Activated CD4-positive, alpha-beta T cell treated with anti-CD3 and anti-CD28 coated beads for 4 hours (primary cell): ENCODE measurements at places on chromosomes 5 and 9.

DNA sequence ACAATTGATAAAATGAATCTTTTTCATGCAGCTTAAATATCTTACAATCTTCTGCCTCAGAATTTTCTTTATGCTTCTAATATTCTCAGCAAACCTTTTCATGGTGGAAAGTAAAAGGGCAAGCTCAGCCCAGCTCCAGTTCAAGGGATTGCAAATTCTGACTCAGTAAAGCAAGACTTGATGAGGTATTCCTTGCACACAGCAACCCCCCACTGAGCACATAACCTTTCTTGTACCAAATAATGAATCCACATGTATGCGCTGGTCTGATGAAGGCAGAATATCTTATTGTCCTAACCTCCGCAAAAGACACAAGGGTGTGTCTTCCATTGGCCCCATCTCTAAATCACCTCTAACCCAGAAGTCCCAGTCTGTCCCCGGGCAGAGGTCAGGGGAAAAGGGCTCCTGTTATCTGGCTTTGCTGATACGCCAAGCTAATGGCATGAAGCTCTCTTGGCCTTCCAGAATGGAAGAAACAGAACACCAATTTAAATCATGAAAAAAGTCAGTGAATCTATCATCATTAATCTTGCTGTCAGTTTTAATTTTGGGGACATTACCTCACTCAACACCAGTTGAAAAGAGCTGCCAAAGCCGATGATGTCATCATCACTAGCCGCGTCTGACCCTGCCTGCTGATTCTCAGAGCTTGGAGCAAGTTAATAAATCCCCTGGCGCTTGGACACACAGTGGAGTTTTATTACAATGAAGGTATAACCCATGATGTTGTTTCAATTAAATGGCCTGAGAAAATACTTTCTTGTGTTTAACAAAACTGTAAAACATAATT lies 592.5 kb upstream of the CLINT1 start:
- no peak for DNase-seq

DNA sequence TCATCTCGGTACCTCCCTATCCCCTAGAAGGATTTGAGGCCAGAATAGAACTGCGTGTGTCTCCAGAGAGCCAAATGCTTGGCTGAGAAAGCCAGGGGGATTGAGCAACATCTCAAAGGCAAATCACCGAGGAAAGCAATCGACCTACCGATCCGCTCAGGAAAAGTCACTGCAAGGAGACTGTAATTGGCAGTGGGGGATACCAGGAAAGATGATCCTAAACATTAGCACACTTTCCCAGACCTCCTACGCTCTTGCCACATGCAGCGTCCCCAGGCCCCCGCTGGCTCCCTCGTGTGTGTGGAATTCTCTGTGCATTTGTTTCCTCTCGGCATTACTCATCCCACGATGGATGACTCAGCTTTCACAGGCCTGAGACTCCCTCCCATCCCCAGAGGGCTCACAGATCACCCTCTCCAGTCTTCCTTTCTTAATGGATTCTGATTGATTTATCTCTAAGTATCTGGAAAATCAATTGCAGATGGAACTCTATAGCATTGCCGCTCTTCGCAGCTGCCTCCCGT lies 82.2 kb upstream of the ICE1 start:
- no peak for DNase-seq

GRCh38 chr5:82821846-82822633 lies 255.2 kb downstream of the TMEM167A start:
- DNase-seq: no peak

DNA sequence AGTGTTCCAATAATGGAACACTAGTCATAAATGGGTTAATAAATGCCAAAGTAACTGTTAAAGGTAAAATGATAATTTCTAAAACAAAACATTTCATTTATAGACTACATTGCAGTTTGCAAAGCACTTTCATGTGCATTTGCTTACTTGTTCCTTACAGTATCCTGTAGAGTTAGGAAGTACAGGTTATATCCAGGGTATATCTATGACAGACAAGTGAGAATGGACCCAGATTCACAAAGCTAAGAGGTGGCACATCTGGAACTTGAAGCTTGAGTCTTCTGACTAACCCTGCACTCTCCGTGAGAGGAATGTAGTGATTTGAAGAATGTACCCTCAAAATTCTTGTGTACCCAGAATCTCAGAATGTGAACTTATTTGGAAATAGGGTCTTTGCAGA lies 121.4 kb downstream of the FER start:
- DNase-seq: no peak

- DNase-seq: no peak
Observed at GRCh38 chr9:110592044-110592830, 12.7 kb upstream of the SVEP1 start.

- DNase-seq: no peak
Observed at GRCh38 chr5:135873831-135874230, 21.8 kb downstream of the IL9 start.

GRCh38 chr9:69193685-69194032 lies 19.6 kb downstream of the TJP2 start:
- no peak for DNase-seq

DNA sequence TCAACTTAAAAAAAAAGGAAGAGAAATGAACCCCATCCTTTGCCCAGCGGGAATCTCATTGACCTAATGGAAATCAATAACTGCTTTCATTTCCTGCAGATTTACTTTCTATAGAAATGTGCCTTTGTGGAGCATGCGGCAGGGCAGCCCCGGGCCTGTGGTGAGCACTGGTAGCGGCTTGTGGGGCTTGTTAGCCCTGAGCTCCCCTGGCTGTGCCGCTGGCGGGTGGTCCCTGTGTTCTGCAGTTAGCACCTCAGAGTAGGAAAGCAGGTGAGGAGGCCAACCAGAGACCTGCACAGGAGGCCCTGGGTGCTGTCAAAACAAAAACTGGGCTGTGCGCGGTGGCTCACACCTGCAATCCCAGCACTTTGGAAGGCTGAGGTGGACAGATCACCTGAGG lies 76.8 kb upstream of the CDK20 start:
- DNase-seq: no peak
